ENCODE measurements at places on chromosomes 5 and 9. TPM values are rescaled to one million over a fixed set of nuclear protein-coding genes. Genes with fewer than 3 reads are reported as not detected.

DNA sequence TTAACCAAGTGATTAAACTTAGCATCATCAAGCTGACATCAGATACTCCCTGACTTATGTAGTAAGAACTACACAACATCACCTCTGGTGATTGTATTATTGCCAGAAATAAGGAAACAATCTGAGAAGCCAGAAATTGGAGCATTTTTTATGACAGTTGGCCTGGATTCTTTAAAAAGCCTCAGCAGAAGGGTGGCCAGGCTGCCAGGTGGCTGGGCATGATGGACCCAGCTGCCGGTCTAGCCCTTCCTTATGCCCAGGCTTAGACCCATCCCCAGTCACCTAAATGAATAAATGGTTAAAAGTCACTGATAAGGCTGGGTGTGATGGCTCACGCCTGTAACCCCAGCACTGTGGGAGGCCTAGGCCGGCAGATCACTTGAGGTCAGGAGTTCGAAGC, 12.8 kb downstream of the OR1K1 start:
- no peak for DNase-seq

Gene DBH
- total RNA-seq, result not detected

Gene EGFLAM
- 0.09 TPM for total RNA-seq

Gene CHSY3
- 3.9 TPM for total RNA-seq

Gene FGF10
- not detected for total RNA-seq

All from dermis blood vessel endothelial cell (primary cell).